Amygdala (tissue), 56 donors: ENCODE measurements at places on chromosomes 16 and 17.

DNA sequence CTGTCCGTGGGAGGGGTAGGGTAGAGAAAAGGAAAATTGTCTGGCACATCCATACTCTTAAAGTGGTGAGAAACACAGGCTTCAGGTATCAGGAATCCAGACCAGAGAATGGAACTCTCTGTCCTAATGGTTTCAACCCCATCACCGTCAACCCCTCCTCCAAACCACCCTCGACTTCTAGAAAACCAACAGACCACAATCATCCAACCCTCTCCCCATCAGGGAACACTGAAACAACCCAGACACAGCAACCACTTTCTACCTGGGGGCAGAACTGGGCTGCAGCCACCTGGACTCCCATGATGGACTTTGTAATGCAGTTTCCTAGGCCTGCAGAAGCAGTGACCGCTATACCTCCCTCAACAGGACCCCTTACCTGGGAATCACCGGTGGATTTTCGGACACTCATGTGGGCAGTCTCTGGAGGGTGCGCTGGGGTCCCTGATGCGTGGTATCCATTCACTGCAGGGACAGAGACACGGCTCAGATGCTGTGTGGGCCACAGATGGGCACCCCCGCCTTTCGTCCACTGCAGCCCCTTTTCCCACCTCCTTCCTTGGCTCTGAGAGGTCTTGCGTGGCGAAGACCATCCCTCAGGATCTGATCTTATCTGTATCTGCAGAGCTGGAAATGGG lies 64.3 kb upstream of the RCVRN start:
- no peak for DNase-seq

DNA sequence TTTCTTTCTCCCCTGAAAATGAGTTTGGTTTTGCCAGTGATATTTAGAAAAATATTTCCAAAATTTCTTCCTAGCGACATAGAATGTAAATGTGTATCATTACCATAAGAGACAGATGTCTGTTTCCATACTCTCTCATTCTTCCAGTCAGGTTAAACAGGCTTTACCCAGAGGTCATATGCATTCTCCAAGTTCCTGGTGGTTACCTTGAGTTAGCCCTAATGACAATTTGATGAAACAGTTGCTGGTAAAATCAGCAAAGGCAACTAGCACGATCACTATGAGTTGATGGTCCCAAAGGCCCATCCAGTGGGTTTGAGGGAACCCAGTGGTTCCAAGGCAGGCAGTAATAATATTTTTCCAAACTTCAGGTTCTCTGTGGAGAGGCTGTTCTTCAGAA lies 103.6 kb upstream of the TBX2 start:
- DNase-seq, result no peak

DNA sequence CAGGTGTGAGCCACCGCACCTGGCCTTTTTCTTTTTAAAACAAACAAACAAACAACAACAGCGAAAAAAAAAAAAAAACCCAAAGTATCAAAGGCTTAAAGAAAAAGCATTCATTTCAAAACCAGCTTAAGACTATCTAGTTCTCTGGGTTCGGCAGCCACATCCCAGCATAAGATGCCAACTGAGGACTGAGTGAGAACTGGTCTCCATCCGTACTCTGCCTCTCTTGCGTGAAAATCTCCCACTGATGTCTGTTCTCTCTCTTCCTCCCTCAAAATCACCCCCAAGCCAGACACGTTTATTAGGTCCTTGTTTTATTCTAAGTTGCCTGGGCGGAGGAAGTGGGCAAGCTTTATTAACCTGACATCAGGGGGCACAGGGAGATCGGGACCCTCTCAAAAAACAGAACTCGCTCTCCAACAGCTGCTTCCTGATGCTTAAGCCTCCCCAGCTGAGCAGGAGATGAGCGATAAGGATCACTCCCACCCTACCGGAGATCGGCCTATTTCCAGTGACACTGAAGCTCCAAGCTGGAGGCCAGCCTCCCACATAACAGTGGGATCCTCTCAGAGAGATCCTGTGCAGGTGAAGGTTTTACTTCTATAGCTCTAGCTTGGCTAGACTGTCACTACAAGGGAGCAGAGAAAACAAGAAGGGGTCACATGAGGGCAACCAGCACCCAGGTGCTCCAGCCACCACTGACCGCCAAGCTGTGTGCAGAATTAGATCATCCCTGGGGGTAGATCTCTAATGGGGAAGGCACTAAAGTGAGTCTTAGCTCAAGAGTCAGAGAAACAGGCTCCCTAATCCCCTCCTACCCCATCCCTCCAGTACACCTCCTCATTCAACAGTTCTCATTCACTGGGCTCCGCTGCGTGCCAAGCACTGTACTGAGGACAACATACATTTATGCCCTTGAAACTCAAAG lies 13.6 kb downstream of the CDC42EP4 start:
- DNase-seq, result no peak

GRCh38 chr17:77375108-77375916 lies 234.5 kb downstream of the SEC14L1 start:
- DNase-seq, result no peak

DNA sequence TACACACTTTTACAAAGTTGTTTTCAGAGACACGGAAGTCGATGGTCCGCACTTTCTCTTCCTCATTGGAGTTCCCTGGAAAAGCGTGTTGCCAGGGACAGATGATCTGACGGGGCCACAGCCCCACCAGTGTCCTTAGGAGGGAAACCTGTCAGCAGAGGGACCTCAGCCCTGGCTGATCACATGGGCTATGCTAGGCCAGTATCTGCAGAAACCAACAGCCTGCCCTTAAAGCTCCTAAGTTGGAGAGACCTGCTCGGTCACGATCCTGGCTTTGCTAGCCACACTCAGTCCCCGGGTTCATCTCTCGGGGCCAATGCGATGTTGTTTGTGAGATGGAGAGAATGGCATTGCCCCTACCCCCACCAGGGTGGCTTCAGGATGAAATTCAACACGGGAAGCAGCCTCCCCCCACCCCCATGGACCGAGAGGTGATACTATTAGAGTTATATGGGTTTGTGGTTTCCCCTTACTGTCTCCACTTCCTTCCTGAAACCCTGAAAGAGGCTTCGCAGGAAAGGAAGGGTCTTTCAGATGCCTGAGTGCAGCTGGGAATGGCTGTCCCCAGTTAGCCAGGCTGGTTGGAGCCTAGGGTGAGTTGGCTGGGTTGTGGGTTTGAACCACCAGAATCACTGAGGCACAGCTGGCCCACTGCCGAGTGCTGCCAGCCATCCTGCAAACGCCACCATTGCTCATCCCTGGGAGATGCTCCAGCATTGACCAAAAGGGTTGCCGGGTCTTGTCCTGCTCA lies 16.6 kb downstream of the RMI2 start:
- no peak for DNase-seq

- DNase-seq, result no peak
These were observed 2.1 kb upstream of the CACNG1 start for GRCh38 chr17:67041941-67042899.

GRCh38 chr16:46962629-46963028 lies 10.8 kb downstream of the DNAJA2 start:
- DNase-seq, result no peak

DNA sequence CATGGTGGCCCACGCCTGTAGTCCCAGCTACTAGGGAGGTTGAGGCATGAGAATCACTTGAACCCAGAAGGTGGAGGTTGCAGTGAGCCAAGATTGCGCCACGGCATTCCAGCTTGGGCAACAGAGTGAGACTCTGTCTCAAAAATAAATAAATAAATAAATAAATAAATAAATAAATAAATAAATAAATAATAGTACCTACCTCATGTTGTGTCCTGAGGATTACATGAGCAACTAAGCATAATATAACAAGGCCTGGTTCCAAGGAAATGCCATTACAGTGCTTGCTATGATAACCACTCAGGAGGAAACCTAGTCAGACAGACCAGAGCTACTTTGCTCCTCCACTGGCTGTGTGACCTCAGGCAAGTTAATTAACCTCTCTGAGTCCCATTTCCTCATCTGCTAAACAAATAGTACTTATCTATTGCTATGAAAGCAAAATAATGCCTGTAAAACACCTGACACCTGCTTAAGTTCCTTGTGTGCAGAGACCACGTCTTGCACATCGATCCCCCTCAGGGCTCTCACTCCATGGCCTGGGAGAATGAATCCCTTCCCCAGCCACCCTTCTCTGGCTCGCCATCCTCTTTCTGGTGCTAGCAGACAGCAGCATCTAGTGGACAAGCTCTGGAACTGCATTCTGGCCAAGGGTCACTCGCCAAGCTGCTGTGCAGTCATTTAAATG lies 7.5 kb downstream of the EPOP start:
- peak; percentile 41 for DNase-seq

DNA sequence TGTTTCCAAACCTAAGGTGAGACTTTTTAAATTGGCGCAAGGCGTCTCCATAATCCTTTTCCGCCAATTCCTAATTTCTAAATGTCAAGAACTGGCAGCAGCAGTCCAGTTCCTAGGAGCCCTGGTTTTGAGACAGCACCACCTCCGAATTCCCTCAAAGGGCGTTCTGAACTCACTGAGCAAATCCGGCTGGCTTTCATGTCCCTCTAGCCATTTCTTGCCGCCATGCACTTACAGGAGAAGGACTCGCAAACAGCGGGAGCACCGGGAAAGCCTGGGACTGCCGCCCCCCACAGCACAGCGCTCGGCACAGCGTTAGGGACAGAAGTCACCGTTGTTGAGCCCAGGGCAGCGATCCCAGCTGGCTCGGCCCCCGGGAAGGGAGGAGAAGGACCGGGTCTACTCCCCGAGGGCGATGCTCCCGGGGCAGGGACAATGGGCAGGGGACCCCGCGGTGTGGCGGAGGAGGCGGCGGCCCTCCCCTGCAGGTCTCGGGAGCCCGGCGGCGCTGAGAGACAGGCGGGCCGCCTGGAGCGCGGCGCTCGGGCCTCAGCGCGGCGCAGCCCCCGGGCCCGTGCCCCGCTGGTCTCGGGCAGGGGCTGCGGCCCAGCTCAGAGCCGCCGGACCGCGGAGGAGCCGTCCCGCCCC lies 545 bp downstream of the ARHGAP17 start:
- peak; percentile 59 for DNase-seq

- no peak for DNase-seq
These were observed 1.2 kb upstream of the FOXF1 start for GRCh38 chr16:86508947-86509758.

DNA sequence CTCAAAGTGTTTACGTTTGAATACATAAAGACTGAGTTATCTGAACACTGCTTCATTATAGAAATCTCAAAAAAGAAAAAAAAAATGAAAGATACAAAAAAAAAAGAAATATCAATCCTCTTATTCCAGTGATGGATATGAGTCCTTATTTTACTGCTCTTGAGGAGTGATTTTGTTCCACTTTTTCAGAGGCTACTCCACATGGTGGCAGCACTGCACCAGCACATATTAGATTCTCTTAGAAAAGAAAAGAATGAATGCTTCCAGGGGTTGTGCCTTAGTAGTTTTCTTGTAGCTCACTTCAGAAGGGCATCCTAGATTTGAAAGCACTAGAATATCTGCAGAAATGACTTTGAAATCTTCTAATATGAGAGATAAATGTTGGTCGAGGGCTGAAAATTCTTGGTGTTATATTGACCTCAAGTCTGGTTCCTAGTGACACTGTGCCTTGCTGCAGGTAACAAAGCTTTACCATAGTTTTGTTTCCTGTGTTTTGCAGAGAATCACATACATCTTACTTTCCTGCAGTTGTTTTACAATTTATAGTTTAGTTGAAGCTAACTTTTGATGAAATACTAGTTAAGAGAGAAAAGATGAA lies 25.9 kb downstream of the AP2B1 start:
- no peak for DNase-seq

DNA sequence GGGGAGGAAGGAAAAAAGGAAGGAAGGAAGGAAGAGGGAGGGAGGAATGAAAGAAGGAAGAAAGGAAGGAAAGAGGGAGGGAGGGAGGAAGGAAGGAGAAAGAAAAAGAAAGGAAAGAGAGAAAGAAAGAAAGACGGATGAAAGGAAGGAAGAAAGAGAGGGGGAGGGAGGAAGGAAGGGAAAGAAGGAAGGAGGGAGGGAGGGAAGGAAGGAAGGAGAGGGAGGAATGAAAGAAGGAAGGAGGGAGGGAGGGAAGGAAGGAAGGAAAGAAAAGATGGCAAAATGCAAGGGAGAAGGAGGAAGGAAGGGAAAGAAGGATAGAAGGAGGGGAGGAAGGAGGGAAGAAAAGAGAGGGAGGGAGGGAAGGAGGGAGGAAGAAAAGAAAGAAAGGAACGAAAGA lies 257.3 kb upstream of the C16orf82 start:
- no peak for DNase-seq

DNA sequence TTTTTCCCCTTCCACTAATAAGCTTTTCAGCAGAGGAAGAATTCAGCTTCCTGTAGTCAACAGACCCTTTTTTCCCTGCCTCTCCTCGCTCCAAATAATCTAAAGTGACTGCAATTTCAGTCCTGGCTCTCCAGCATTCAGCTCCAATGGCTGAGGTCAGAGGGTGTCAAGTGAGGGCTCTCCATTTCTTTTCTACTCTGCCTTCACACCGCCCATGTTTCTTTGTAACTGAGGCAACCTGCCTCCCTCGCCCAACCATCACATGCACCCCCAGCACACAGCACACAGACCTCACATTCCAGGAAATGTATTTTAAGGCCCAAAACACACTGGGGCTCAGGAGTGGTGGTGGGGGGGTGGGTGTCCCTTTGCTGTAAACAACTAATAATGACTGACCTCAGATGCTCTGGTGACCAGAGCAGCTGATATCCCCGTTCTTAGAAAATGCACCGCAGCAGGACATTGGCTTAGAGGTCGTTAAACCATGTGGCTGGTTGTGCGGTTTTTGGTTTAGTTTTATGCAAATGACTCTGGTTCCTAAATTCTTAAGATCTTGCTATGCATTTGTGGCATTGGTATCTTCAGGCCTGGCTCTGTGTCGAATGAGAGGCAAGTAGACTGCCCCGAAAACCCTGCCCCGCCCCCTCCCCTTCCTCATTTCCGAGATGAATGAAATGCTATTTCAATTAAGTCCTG lies 203.6 kb downstream of the ZFHX3 start:
- no peak for DNase-seq

DNA sequence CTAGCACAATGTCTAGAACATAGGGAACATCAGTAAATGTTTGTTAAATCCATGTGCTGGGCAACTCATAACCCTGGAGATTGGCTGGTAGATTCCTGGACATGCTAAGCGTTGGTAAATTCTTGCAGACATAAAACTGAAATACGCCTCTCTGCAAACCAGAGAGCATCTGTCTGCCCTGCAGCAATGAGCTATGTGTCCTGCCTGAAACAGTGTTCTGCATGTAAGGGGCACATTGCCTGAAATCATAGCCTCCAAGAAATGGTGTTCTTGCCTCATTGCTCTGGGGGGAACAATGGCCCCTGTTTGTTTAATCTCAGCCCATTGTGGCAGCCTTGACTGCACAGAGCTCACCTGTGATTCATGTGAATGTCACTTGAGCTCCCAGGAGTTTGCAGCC lies 113.5 kb upstream of the CCL2 start:
- DNase-seq, result no peak

- no peak for DNase-seq
These were observed 9.0 kb downstream of the NOG start for GRCh38 chr17:56602292-56603130.

GRCh38 chr16:5590416-5590815 lies 492.8 kb upstream of the EEF2KMT start:
- no peak for DNase-seq
